CD8-positive, alpha-beta memory T cell (primary cell): ENCODE measurements at places on chromosomes 5 and 9. TPM values are rescaled to one million over a fixed set of nuclear protein-coding genes. Genes with fewer than 3 reads are reported as not detected.
A peak's percentile ranks its signal among the peaks of the same experiment; 100 is the strongest.

The CDX1 gene
- not detected for total RNA-seq

The IFNA13 gene
- total RNA-seq: not detected

The SMARCA2 gene
- 156 TPM for total RNA-seq

The ZNF454 gene
- not detected for total RNA-seq

The DRD1 gene
- total RNA-seq: not detected

The EIF4E1B gene
- total RNA-seq: not detected

The ACTL7A gene
- not detected for total RNA-seq

DNA sequence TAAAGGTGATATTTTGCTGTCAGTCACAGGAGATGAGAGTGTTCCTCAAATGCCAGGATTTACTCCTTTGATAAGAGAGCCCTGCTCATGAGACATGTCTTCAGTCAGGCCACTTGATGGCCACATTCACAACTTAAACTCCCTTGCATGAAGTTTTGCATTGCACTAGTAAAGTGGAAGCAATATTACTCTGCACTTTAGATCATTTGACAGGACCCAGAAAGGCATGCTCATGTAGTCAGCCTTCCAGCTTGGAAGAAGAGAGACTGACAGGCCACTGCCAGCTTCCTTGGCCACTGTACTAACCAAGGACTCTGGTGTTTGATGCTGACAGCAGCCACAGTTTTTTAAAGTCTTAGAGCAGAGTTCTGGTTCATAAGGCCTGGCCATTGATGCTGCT lies 42.6 kb downstream of the NPR3 start:
- DNase-seq: no peak
- H3K27me3 ChIP-seq: no peaks in the 10 kb centered on the region
- H3K36me3 ChIP-seq: no peaks in the 10 kb centered on the region
- no peak overlapping the region for H3K27ac ChIP-seq
- H3K4me3 ChIP-seq: no peak overlapping the region

GRCh38 chr5:22352493-22352892 lies 500.7 kb downstream of the CDH12 start:
- H3K27ac ChIP-seq: no peak overlapping the region
- no peaks in the 10 kb centered on the region for H3K36me3 ChIP-seq
- no peak for DNase-seq
- H3K27me3 ChIP-seq: no peaks in the 10 kb centered on the region

- no peaks in the 10 kb centered on the region for H3K36me3 ChIP-seq
- no peak overlapping the region for H3K27ac ChIP-seq
- no peak overlapping the region for H3K4me3 ChIP-seq
- H3K27me3 ChIP-seq: no peaks in the 10 kb centered on the region
Observed at GRCh38 chr5:137580030-137580429, 80.9 kb upstream of the SPOCK1 start.

DNA sequence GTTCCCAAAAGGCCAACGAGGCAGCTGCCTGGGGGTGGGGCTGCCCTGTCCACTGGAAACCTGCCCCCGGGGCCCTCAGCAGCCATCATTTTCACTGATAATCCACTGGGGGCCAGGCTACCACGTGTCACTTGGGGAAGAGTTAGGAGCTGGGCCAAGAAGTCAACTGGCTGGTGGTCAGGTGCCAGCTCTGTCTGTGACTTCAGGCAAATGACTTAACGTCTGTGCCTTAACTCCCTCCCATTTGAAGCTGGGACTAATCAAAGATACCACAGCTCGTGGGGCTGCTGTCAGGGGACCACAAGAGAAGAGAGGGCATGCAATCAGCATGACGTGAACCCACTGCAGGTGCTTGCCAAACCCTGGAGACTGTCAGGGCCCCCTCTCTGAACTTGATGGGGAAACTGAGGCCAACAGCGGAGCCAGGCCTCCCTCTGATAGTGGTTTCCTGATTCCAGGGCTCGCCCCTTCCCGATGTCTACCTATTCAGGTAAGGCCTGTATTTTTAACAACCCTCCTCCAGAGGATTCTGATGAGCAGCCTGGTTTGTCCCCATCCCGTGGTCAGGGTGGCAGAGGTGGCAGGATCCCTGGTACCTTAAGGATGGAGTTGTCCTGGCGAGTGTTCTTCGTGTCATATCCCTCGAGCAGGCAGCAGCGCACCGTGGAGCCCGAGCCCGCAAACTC lies 12.3 kb upstream of the DPM2 start:
- no peak for DNase-seq
- H3K27me3 ChIP-seq: no peaks in the 10 kb centered on the region
- no peak overlapping the region for H3K27ac ChIP-seq
- no peak overlapping the region for H3K4me3 ChIP-seq

- no peaks in the 10 kb centered on the region for H3K4me1 ChIP-seq
- DNase-seq: no peak
- no peaks in the 10 kb centered on the region for H3K27me3 ChIP-seq
- H3K4me3 ChIP-seq: no peak overlapping the region
- no peak overlapping the region for H3K27ac ChIP-seq
- H3K36me3 ChIP-seq: no peaks in the 10 kb centered on the region
Observed at GRCh38 chr9:95815961-95816360, 59.5 kb upstream of the ERCC6L2 start.

- no peak for DNase-seq
- peak overlapping the region; percentile 29 for H3K4me3 ChIP-seq
- no peaks in the 10 kb centered on the region for H3K27me3 ChIP-seq
- H3K4me1 ChIP-seq: peaks cover 4% of the 10 kb centered on the region
- H3K27ac ChIP-seq: no peak overlapping the region
Observed at GRCh38 chr9:37471942-37472684, 6.9 kb upstream of the ZBTB5 start.

- DNase-seq: no peak
Observed at GRCh38 chr9:2638871-2639673, 17.5 kb downstream of the VLDLR start.

DNA sequence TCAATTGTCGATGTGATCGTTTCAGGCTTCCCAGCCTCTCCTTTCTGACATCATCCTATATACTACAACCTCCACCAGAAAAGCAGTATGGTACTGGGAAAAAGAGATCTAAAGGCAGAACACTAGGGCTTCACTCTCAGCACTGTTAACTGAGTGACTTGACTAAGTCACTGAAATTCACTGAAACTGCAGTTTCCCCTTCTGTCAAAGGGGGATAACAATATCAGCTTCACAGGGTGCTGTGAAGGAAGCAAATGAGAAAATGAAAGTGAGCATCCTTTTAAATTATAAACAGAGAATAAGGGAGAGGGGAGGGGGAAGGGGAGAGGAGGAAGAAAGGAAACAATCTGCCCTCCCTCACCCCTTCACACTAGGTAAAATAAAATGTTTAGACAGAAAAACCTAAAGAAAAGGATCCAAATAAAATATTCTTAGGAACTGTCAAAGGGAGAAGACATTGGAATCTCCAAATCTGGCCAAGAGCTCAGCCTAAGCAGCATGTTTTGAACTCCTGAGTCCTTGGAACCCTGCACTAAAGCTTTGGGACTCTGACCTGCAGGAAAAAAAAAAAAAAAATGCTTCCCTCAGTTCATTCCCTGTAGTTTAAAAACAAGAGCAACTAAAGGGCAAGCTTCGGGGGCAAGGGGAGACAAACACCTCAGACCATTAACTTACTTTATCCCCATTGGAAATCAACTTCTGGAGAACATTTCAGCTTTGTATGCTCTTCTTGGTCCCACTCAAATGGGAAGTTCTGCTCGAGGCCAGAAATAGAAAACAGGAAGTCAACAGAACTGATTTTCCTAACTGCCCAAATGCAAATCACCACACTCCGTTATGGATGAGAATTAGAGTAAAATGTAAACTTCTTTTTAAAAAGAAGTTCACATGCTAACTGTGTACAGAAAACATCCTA lies 178.3 kb downstream of the DEPDC1B start:
- H3K4me3 ChIP-seq: no peak overlapping the region
- DNase-seq: no peak
- H3K27me3 ChIP-seq: no peaks in the 10 kb centered on the region
- no peaks in the 10 kb centered on the region for H3K4me1 ChIP-seq

- no peak for DNase-seq
- no peaks in the 10 kb centered on the region for H3K36me3 ChIP-seq
- H3K4me3 ChIP-seq: no peak overlapping the region
- no peak overlapping the region for H3K27ac ChIP-seq
Observed at GRCh38 chr9:134962065-134962972, 44.6 kb upstream of the FCN1 start.

DNA sequence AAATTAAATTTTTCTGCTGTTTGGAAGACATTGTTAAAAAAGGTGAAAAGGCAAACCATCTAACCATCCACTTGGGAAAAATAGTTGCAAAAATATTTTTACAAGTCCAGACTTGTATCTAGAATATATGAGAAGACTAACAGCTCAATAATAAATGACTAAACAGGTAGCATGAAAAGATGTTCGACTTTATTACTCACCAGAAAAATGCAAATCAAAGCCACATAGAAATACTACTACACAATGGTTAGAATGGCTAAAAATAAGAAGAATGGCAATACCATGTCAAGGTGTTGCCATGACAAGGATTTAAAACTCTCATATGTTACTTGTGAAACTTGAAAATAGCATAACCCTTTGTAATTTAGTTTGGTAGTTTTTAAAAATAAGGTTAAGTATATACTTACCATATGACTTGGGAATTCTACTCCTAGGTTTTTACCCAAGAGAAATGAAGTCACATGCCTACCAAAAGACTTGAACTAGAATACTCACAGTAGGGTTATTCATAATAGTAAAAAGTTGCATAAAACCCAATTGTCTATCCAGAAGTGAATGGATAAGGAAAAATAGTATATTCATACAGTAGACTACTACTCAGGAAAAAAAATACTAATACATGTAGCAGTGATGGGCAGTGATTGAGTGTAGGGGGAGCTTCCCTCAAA lies 93.8 kb downstream of the VPS13A start:
- no peaks in the 10 kb centered on the region for H3K27me3 ChIP-seq
- no peaks in the 10 kb centered on the region for H3K4me1 ChIP-seq
- H3K27ac ChIP-seq: no peak overlapping the region
- no peaks in the 10 kb centered on the region for H3K36me3 ChIP-seq
